ENCODE measurements at places on chromosomes 5 and 9.

DNA sequence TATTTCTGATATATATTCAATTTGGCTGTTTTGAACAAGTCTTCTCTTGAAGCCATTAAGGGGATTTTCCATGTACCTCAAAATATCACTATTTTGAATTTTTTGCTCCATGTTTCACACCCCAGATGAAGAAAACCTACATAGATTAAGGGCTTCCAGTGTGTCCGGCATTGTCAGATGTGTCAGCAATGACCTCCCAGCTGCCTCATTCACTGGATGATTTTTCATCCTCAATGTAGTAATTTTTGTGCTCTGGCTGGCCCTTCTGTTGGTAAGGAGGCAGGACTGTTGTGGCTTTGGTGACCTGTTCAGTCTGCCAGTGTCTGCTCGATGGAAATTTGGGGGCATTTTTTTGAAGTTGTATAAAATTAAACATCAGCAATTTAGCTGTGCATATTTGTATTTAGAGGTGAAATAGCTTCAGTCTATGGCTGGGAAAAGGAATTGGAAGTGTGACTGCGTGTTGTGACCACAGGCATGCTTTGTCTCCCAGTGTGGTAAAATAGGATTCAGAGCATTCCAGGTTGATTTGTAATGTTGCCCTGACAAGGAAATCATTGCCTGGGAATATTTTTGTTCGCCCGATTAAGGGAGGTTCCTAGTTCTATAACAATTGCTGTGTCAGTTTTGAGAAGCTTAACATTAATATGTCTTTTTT, 312.4 kb downstream of the ARHGEF28 start:
- peak; percentile 94 for DNase-seq

DNA sequence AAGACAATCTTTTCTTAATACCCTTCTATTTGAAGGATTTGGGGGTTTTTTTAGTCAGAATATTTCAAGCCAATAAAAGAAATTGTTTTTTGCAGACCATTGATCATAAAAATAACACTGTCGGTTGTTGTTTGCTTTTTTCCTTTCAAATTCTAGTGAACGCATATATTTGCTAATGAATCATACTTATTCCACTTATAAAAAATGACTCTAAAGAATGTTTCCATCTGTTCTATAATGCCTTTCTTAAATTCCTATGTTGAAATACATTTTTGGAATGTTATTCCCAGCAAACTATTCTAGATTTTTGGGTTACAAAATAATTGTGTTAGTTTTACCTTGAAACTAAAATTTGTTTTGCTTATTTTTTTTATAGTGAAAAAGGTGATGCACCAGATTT, 32.2 kb downstream of the CWC27 start:
- DNase-seq = no peak

DNA sequence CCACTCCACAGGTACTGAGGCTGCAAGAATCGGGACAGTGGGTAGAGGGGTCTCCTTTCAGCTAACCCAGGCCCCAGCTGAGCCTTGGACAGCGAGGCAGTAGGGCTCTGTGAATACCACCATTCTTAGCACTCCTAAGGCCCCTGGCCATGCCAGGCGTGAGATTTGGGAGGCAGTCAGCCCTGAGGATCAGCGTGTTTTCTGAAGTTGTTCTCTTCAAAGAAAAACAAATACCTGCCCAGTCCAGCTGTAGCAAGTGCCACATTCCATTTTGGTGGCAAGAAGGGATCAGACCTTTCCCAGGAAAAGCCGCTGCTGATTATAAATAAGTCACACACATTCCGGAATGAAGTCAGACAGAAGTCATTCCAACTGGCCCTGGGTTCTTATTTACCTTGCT, 47.8 kb downstream of the RALGPS1 start:
- DNase-seq = peak; percentile 70

- DNase-seq = no peak
Observed at GRCh38 chr9:110465190-110465589, 114.4 kb downstream of the SVEP1 start.

- no peak for DNase-seq
Observed at GRCh38 chr9:77451507-77451906, 196.6 kb downstream of the GNA14 start.

GRCh38 chr5:3381206-3381825, 214.3 kb upstream of the IRX1 start:
- no peak for DNase-seq

- DNase-seq = no peak
Observed at GRCh38 chr9:79985264-79985663, 413.5 kb downstream of the TLE4 start.

GRCh38 chr5:29054282-29054681, 2015.9 kb upstream of the CDH9 start:
- peak; percentile 34 for DNase-seq

GRCh38 chr5:176415952-176416924, at the start of gene CLTB:
Gene CLTB, minus strand, starts transcription at chr5:176416539. Its CDS starts 176 bp downstream, at chr5:176416363.
- peak; percentile 34 for DNase-seq

DNA sequence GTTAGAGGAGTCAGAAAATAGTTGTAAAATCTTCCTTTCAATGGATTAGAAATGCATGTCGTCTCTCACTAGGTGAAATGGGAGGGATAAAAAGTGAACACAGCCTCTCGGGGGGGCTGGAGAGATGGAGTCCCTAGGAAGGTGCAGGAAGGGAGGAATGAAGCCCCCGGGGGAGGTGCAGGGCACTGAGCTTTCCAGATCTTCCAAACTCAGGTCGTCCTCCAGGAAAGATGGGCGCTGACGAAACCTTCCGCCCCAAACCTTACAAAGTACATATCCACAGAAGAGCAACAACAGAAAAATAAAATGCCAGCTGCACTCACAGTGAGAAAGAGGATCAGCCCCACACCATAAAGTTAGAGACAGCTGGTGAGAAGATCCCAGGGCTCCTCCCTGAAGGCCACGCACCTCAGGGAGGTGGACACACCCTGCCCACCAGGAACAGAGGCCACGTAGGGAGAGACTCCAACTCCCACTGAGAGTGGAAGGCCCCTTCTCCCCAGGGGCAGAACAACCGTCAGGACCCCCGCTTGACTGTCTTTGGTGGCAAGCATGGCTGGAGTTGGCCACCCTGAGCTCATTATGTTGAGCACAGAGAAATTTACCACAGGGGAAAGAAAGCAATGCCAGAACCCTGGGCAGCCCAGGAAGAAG, 174.3 kb downstream of the AUH start:
- DNase-seq = no peak

DNA sequence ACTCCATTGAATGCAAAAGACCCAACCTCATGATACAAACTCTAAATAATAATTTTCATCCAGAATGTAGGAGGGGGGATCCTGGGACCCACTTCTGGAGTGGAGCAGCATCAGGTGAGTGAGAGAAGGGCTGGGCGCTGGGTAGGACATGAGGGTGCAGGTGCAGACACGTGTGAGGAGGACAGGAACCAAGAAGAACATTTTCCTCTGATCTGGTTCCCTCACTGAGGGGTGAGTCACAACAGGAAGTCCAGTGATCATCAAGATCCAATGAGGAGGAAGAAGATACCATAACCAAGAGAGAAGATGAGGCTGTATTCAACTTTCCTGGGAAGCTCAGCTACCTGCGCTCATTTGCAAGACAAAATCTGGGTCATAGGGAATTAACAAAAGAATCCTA, 57.4 kb downstream of the SFXN1 start:
- DNase-seq = no peak

- DNase-seq = no peak
Observed at GRCh38 chr9:125887172-125887571, 140.0 kb downstream of the PBX3 start.

Data from retinal pigment epithelial cell (primary cell).